ENCODE measurements at places on chromosomes 4 and X.

- no peak for DNase-seq
Measured at GRCh38 chr4:68995292-68995691, 43.7 kb upstream of the UGT2A3 start.

GRCh38 chrX:51047950-51048349, 137.4 kb downstream of the BMP15 start:
- no peak for DNase-seq

DNA sequence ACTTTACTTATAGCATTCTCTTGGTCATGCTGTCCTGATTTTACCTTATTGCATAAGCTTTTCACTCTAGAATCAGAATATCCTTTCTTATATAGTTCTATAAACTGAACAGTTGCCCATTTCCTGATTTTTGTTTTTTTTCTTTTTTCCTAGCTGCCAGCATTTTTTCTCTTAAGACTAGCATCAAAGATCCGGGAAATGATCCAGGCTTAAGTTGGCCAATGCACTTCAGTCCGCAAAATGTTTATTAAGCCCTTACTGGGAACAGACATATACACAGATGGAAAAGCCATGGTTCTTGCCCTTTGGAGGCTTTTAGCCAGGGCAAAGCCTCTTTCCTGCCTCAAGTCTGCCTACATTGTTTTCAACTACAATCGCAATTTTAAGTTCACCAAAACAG, 10.1 kb upstream of the BMP2K start:
- peak; percentile 91 for DNase-seq

DNA sequence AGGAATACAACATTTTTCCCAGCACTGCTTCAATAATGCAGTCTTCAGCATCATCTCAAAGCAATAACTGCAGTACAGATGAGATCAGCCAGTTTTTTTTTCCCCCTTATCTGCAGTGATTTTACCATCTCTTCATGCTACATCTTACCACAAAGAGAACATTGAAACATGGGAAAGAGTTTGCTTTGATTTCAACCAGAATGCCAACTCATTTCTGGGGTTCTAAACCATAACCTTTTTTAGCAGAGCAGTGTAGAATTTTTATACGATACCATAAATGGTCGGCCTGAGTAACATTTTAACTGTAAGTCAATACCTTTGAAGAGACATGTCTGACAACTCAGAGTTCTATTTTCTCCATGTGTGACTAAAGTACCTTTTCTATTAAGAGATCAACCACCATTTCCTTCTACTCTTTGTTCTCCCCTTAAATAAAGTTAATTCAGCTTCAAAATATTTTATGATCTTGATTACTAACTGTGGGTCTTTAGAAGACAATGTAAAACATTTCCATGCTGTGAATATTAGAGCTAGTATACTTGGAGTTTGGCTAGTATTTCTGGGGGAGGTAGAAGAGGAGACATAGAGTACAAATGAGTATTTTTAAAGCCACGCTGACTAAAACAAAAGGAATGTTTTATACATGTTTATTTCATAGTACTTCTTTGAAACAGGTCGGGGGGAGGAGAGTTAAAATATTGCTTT, 69.1 kb downstream of the TET2 start:
- DNase-seq, result no peak

- peak; percentile 63 for DNase-seq
Measured at GRCh38 chr4:53711926-53712325, 120.6 kb upstream of the LNX1 start.

GRCh38 chr4:721261-722168, 15.9 kb downstream of the PCGF3 start:
- DNase-seq, result no peak

DNA sequence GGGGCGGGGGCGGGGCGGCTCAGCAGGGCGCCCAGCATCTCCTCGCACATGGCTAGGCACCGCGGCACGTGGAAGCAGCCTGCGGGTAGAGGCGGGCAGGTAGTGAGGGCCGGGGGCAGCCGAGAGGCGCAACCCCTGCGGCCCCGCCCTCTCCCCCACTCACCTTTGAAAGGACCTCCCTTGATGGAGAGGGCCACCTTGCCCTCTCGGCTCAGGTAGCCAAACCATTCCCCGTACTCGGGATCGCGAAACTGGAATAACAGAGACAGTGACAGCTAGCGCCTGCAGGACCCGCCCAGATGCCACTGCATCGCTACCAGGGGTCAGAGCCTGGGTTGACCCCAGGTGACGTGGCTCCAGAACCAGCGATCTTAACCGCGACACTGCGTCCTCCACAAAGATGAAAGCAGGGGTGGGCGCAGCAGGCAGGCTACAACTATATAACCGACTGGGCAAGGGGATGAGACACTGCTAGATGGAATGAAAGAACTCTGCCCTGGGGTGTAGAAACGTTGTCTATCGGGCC, 552 bp upstream of the NAA10 start:
- DNase-seq, result no peak

DNA sequence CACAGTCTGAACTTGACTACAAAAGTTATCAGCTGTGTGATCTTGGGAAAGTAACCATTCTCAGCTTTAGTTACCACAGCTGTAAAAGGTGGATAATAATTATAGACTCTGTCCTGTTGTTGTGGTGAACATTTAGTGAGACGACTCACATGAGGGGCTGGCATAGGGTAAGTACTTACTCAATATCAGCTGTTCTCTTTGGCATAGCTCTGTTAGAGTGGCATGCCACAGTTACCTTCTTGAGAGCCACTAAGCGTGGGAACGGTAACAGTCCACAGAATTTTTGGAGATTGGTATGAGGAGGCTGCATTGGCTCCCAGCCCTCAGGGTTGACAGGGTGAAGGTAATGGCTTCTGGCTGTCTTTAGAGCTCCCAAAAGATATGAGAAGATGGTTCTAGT, 13.2 kb upstream of the HAND2 start:
- no peak for DNase-seq

DNA sequence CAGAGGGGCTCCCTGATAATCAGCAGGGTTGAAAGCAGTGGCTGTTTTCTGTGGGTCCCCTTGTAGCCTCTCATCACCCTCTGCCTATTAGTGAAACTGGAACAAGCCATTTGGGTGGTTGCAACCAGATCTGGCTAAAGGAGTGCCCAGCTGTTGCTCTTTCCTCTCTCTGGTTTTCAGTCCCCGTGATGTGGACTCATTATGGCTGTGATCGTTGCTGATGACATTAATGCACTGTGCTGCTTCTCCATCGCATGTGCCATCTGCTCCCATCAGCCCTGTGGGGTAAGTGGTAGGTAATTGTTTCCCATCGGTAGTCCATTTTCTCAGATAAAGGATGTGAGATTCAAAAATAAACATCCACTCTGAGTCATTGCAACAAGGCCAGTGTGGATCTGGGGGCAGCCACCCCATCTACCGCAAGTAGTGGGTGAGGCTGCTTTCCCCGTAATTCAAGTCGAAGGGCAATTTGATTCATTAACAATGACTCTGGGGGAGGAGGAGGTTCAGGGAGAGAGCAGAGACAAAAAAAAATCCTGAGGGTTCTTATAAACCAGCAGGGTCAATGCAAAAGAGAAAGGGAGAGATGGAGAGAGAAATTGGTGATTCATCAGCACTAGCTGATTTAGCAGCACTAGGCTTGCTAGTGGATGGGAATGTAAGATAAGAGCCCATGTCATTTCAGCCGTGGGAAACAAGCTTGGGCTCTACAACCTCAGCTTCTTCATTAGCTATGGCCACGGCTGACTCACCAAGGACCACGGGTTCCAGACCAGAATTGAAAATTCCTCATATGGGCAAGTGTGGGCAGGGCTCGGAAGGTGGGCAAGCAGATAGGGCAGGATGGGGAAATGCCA, 357.8 kb downstream of the MID1IP1 start:
- no peak for DNase-seq

DNA sequence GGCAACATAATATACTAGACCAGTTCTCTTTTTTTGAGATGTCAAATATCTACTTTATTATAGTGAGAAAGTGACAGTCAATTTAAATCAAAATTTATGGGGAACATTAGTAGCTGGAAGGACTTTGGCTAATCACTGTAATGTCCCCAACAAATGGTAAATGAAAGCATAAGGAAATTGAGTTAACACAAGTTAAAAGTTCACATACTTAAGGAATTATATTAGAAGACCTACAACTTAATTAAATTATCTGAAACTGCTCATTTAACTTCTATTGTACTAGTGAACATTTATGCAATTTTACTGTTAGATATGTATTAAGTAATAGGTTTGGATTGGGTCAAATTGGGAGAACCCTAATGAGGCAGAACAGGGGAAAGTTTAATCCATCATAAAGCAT, 160.3 kb upstream of the TENM3 start:
- DNase-seq, result no peak

DNA sequence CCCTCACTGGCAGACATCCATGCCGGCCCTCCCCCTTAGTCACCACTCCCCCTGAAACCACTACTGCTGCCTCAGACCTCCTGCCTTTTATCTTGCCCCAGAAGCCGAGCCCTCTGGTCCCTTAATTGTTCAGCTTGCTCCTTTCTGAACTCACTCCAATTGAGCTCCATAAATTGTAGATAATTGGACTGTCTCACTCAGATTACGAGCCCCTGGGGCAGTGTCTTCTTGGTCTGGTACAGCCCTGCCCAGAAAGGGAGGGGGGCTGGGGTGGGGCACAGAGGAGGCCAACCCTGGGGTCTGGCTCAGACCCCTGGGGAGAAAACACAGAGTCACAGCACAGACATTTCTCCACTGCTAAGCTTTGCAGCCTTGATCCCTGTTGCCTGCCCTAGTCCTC, 39.4 kb downstream of the NALF2 start:
- no peak for DNase-seq

- DNase-seq, result no peak
Measured at GRCh38 chr4:1922821-1923220, 51.6 kb downstream of the NSD2 start.

GRCh38 chr4:9762823-9763475, 18.5 kb upstream of the DRD5 start:
- DNase-seq, result peak; percentile 56

- no peak for DNase-seq
Measured at GRCh38 chr4:122617597-122618593, 3.0 kb downstream of the IL21 start.

DNA sequence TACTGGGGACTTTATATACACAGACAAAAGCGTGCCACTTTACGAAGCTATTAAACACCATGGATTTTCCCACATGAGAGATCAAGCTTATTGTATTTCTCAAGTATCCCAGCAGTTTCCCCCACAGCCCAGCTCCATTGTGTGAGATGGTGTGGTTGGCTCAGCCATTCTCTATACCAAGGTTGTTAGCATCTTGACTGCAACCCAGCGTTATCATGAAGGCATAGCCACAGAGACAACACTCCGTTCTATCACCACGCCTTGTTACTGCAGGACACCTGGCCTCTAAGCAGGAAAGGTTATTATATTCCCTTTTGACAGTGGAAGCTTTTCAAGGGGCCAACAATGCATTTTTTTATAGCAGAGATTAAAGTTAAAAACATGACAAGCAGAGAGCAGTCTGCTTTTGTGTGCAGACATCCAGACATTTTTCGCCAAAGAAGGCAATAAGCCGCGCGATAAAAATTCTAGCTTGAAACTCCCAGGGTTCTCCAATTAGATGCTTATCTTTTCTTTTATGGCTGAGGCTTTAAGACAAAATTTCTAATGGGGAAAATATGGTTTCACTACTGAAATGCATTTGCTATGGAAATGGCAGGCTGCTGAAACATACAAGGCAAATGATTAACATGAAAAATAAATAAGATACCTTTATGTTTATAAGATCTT, 206.1 kb downstream of the MID1 start:
- no peak for DNase-seq

DNA sequence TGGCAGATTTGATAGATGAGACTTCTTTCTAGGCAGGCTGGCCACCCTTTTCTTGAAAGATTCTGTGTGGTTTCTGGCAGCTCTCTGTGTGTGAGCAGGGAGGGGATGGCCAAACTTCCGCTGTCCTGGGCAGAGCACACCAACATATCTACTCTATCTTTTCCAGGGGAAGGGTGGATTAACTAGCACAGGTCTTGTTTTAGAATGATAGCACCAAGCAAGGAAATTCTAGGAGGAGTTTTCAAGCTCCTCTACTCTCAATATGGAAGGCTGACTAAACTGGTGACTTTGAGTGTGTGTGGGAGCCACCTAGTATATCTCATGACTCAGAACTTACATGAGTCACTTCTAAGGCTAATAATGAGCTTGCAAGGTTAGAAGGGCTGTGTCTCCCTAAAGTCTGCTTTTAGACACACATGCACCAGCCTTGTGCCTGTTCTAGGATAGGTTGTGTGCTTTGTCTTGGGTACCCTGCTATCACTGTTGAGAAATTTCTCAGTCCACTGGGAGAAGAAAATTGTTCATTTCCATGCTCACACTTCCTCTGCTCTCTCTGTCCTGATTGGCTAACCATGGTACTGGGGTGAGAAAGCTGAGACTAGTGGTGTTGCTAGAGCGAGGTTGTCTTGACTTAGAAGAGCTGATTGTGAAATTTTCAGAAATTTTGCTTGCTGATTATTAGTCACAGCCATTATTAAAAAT, 72.9 kb downstream of the YIPF6 start:
- DNase-seq, result peak; percentile 2

DNA sequence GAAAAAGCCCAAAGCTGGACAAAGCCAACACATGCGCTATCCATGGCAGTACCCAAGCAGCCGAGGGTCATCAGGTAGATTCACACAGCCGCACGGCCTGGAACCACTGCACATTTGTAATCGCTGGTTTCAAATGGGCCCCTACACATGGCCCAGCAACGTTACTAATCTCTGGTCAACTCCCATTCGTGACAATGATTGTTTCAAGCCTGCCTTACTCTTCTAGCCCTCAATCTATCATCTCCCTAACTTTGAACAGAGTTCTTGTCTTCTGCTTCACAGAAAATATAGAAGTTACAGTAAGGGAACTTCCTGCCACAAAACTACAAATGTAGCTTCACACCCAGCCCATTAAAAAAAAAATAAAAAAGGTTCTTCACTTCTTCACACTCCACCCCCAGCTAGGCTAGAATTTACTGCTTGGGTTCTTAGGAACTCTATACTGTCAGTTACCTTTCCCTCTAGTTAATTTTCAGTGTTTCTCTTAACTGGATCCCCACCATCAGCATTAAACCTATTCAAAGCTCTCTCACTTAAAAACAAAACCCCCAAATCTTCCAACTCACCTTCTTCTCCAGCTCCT, 24.2 kb downstream of the CASP3 start:
- no peak for DNase-seq

DNA sequence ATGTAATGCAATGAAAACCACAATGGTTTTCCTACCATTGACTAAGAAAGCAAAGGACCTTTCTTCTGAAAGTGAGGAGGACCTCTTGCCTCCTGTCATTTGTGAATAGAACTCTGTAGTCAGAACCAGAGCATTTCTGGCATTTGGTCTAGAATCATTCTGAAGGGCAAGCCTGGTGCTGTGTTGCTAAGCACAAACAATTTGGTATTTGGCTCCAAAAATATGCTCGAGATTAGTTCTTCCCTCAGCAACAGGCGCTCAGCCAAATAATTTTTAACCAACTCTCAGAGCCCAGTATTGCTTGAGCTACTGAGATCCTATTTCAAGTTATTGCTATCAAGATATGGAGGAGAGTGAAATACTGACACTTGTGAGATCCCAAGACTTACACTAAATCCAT, 71.0 kb downstream of the SNCA start:
- peak; percentile 95 for DNase-seq

DNA sequence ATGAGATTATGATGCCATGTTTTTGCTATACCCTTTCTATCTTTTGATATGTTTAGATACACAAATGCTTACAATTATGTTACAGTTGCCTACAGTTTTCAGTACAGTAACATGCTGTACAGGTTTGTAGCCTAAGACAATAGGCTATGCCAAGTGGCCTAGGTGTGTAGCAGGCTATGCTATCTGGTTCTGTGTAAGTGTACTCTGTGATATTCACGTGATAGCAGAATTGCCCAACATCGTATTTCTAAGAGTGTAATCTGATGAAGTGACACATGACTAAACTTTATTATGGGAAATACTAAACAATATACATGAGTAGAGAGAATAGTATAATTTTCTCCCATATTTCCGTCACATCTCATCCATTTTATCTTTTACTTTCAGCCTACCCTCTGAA, 97.0 kb downstream of the CLDN22 start:
- no peak for DNase-seq
